ENCODE measurements at places on chromosomes 13 and 19.

- H3K4me3 ChIP-seq, result no peak overlapping the region
- no peaks in the 10 kb centered on the region for H3K27me3 ChIP-seq
- H3K27ac ChIP-seq, result no peak overlapping the region
- DNase-seq, result no peak
- no peaks in the 10 kb centered on the region for H3K36me3 ChIP-seq
These were observed 496.4 kb downstream of the FOXO1 start for GRCh38 chr13:40170091-40170490.

GRCh38 chr19:5615756-5616327 lies 6.7 kb downstream of the SAFB2 start:
- H3K4me3 ChIP-seq, result no peak overlapping the region
- DNase-seq, result no peak
- peaks cover 3% of the 10 kb centered on the region for H3K4me1 ChIP-seq

- no peaks in the 10 kb centered on the region for H3K36me3 ChIP-seq
- H3K4me3 ChIP-seq, result no peak overlapping the region
- no peaks in the 10 kb centered on the region for H3K27me3 ChIP-seq
- no peaks in the 10 kb centered on the region for H3K4me1 ChIP-seq
- no peak overlapping the region for H3K27ac ChIP-seq
These were observed 19.1 kb downstream of the PEX11G start for GRCh38 chr19:7469669-7470285.

- DNase-seq, result no peak
- H3K4me1 ChIP-seq, result no peaks in the 10 kb centered on the region
- H3K4me3 ChIP-seq, result peak overlapping the region; percentile 80
- no peaks in the 10 kb centered on the region for H3K27me3 ChIP-seq
These were observed 731 bp downstream of the ZNF558 start for GRCh38 chr19:8831373-8831772.

DNA sequence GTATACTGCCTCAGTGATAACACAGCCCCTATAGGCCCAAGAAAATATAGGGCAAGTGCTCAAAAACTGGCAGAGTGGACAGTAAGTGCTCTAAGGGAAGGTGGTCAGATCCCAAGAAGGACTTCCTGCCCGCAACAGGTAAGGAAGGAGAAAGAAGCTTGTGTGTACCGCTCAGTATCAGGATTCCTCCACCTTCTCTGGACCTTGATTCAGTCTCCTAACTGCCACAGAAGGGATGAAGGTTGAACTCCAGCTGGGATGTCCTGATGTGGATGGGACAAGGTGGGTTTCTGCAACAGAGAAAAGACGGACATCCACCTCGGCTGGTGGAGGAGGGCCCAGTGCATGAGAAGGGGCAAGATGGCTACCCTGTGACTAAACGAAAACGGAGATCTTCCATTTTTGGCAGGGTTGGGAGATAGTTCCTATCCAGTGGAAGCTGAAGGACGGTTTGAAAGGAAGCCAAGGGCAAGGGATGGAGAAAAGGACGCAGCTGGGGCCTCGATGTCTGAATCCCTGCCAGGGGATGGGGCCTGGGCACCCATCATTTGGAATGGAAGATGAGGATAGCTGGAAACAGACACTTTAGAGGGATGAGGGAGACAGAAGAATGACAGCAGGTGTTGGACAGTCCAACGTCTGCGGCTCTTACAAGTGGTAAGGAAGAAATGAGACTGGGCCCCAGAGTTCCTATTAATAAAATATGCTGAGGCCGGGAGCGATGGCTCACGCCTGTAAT lies 1.3 kb upstream of the ATF5 start:
- H3K36me3 ChIP-seq, result peaks cover 27% of the 10 kb centered on the region
- H3K27ac ChIP-seq, result no peak overlapping the region
- peaks cover 10% of the 10 kb centered on the region for H3K4me1 ChIP-seq
- DNase-seq, result no peak
- H3K4me3 ChIP-seq, result no peak overlapping the region

DNA sequence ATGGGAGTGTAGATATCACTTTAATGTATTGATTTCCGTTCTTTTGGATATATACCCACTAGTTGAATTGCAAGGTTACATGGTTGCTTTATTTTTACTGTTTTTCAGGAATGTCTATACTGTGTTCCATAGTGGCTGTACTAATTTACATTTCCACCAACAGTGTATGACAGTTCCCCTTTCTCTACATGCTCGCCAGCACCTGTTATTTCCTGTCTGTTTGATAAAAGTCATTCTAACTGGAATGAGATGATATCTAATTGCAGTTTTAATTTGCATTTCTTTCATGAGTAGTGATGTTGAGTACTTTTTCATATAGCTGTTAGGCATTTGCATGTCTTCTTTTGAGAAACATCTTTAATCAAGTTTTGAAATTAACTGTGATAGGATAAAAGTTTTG lies 818.6 kb downstream of the SLITRK6 start:
- H3K36me3 ChIP-seq, result no peaks in the 10 kb centered on the region
- no peak overlapping the region for H3K27ac ChIP-seq
- DNase-seq, result no peak
- H3K4me1 ChIP-seq, result no peaks in the 10 kb centered on the region

- peaks cover 6% of the 10 kb centered on the region for H3K4me1 ChIP-seq
- DNase-seq, result peak; percentile 64
- no peaks in the 10 kb centered on the region for H3K27me3 ChIP-seq
- H3K36me3 ChIP-seq, result peaks cover 38% of the 10 kb centered on the region
- peak overlapping the region; percentile 84 for H3K27ac ChIP-seq
These were observed 536 bp downstream of the FAM32A start for GRCh38 chr19:16185768-16186123.

GRCh38 chr19:46134527-46134926 lies 10.0 kb upstream of the IGFL3 start:
- no peaks in the 10 kb centered on the region for H3K36me3 ChIP-seq
- DNase-seq, result no peak
- H3K4me1 ChIP-seq, result no peaks in the 10 kb centered on the region
- H3K27ac ChIP-seq, result no peak overlapping the region
- no peak overlapping the region for H3K4me3 ChIP-seq
- H3K27me3 ChIP-seq, result no peaks in the 10 kb centered on the region

DNA sequence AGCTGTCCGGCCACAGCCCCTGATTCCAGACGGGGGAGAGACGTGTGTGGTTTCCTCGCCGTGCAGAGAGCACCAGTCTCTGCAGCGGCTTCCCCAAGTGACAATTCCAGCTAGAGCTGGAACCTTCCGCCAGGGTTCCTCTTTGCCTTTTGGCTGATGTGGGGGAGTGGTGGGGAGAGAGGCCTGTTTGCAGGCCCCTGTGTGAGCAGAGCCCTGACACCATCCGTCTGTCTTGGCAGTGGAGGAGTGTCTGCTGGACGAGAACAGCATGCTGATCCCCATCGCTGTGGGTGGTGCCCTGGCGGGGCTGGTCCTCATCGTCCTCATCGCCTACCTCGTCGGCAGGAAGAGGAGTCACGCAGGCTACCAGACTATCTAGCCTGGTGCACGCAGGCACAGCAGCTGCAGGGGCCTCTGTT lies 25.0 kb downstream of the LAMP1 start:
- DNase-seq, result no peak
- H3K36me3 ChIP-seq, result no peaks in the 10 kb centered on the region
- no peak overlapping the region for H3K27ac ChIP-seq
- no peaks in the 10 kb centered on the region for H3K4me1 ChIP-seq
- H3K4me3 ChIP-seq, result no peak overlapping the region

- H3K4me1 ChIP-seq, result no peaks in the 10 kb centered on the region
- no peaks in the 10 kb centered on the region for H3K36me3 ChIP-seq
- no peak overlapping the region for H3K27ac ChIP-seq
These were observed 15.4 kb downstream of the GTPBP3 start for GRCh38 chr19:17352608-17353280.

GRCh38 chr13:25213715-25214114 lies 41.6 kb upstream of the AMER2 start:
- no peak overlapping the region for H3K27ac ChIP-seq
- no peaks in the 10 kb centered on the region for H3K4me1 ChIP-seq
- H3K27me3 ChIP-seq, result no peaks in the 10 kb centered on the region
- H3K4me3 ChIP-seq, result no peak overlapping the region
- H3K36me3 ChIP-seq, result no peaks in the 10 kb centered on the region
- no peak for DNase-seq

GRCh38 chr13:83905641-83906040 lies 23.4 kb upstream of the SLITRK1 start:
- H3K36me3 ChIP-seq, result no peaks in the 10 kb centered on the region
- no peak overlapping the region for H3K27ac ChIP-seq
- DNase-seq, result no peak

- no peaks in the 10 kb centered on the region for H3K4me1 ChIP-seq
- H3K27me3 ChIP-seq, result no peaks in the 10 kb centered on the region
- H3K27ac ChIP-seq, result no peak overlapping the region
- H3K4me3 ChIP-seq, result no peak overlapping the region
These were observed 37.3 kb downstream of the CILP2 start for GRCh38 chr19:19575411-19575810.

DNA sequence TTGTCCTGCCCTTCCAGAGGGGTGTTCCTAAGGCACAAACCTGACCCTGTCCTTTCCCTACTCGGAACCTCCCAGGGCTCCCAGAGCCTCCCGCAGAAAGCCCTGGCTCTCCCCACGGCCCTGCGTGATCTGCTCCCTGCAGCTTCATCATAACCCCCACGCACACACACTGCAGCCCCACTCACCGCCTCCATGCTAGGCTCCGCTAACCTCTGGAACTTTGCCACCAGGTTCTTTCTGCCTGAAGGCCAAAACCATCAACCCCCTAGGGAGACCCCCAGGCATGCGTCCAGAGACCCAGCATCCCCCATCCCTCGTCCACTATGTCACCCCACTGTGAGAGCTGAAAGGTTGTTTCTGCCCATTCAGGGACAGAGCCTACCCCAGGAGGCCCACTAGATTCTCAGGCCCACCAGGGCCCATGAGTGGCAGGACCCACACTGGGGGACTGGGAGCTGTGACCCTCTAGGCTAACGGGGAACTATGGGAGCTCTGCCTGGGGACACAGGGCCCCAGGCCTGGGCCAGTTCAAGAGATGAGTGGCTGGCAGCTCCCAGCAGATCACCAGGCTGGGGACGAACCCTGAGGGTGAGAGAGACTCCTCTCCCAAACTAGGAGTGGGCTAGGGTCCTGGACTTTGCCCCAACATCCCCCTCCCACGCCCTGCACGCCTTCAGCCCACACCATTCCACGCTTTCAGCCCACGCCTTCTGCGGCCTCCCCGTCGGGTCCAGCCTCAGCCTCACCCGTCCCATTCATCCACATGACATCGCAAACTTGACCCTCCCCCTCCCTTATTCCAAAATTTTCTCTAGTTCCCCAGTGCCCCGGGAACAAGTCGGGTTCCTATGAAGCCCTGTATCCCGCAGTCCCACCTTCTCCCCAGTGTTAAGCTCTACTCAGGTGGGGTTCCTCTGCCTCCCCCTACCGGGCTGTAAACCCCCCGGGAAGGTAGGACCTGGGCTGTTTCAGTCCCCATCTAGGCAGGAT lies 33.2 kb upstream of the PNMA8B start:
- no peak for DNase-seq
- H3K4me3 ChIP-seq, result no peak overlapping the region
- H3K4me1 ChIP-seq, result no peaks in the 10 kb centered on the region
- no peaks in the 10 kb centered on the region for H3K36me3 ChIP-seq
- H3K27me3 ChIP-seq, result no peaks in the 10 kb centered on the region
- H3K27ac ChIP-seq, result no peak overlapping the region

DNA sequence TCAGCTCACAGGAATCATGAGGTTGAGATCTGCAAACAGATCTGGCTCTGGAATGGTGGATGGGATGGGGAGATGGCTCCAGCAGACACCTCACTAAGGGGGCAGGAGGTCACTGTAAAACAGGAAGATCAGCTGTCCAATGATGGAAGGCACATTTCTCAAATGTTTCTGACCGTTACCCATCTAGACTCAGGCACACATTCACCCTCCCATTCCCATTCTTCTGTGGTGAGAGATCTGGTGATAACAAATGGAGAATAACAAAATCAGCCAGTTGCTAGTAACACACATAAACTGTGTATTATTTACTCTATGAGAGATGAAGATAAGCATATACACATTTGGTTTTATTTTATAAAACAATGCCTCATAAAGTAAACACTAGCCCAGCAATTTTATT lies 235.9 kb downstream of the TSHZ3 start:
- H3K27me3 ChIP-seq, result no peaks in the 10 kb centered on the region
- peaks cover 5% of the 10 kb centered on the region for H3K4me1 ChIP-seq
- no peak overlapping the region for H3K4me3 ChIP-seq
- no peak overlapping the region for H3K27ac ChIP-seq
- no peak for DNase-seq

- no peak overlapping the region for H3K4me3 ChIP-seq
- DNase-seq, result no peak
- H3K27ac ChIP-seq, result no peak overlapping the region
- H3K36me3 ChIP-seq, result no peaks in the 10 kb centered on the region
These were observed 27.2 kb upstream of the CBY2 start for GRCh38 chr13:45674908-45675307.

GRCh38 chr13:102904408-102904862 lies 58.6 kb downstream of the ERCC5 start:
- DNase-seq, result no peak
- H3K4me3 ChIP-seq, result no peak overlapping the region
- H3K36me3 ChIP-seq, result no peaks in the 10 kb centered on the region
- H3K27ac ChIP-seq, result no peak overlapping the region
- H3K27me3 ChIP-seq, result no peaks in the 10 kb centered on the region

- no peak overlapping the region for H3K27ac ChIP-seq
- H3K4me1 ChIP-seq, result no peaks in the 10 kb centered on the region
- H3K36me3 ChIP-seq, result no peaks in the 10 kb centered on the region
- DNase-seq, result no peak
- H3K27me3 ChIP-seq, result no peaks in the 10 kb centered on the region
- no peak overlapping the region for H3K4me3 ChIP-seq
These were observed 177.3 kb upstream of the KL start for GRCh38 chr13:32838945-32839344.

GRCh38 chr19:793806-794205 lies 3.4 kb upstream of the PTBP1 start:
- no peak for DNase-seq
- no peaks in the 10 kb centered on the region for H3K27me3 ChIP-seq
- no peak overlapping the region for H3K27ac ChIP-seq
- H3K36me3 ChIP-seq, result no peaks in the 10 kb centered on the region
- no peak overlapping the region for H3K4me3 ChIP-seq
- peaks cover 22% of the 10 kb centered on the region for H3K4me1 ChIP-seq

DNA sequence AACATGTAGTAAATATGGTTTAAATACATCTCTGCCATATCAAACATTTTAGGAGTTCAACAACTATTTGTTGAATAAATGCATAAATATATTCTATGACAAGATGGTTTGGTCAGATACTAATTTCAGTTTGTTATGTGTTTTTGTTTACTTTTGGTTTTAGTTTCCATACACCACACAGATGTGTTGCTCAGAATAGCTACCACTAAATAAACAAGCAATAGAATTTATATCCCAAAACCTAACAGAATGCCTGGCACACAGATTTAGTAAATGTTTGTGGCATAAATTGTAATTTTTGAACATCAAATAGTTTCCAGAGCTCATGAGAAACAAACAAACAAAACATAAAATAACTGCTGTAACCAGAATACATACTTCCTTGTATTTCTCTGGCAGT lies 126.8 kb upstream of the ATXN8OS start:
- no peaks in the 10 kb centered on the region for H3K36me3 ChIP-seq
- H3K27me3 ChIP-seq, result no peaks in the 10 kb centered on the region
- H3K27ac ChIP-seq, result no peak overlapping the region
- no peak overlapping the region for H3K4me3 ChIP-seq

Data from Peyer's patch (tissue), 4 donors.